ENCODE measurements at places on chromosomes 13 and 19.

- no peak for ATAC-seq
These were observed 12.1 kb upstream of the CEACAM3 start for GRCh38 chr19:41784312-41784711.

GRCh38 chr19:12481781-12482508, 2.7 kb downstream of the ZNF709 start:
- no peak for ATAC-seq

- peak; percentile 76 for ATAC-seq
These were observed at the start of gene ZNF154 for GRCh38 chr19:57708641-57709361. Gene ZNF154 (minus strand): TSS chr19:57709204. CDS start chr19:57708971, 233 bp downstream.

GRCh38 chr19:47419030-47419783, at the start of gene MEIS3:
Gene MEIS3 (minus strand): TSS chr19:47419527. CDS start chr19:47419081, 446 bp downstream.
- no peak for ATAC-seq

- ATAC-seq: no peak
These were observed 213.0 kb downstream of the FOXO1 start for GRCh38 chr13:40453351-40454021.

- ATAC-seq: no peak
These were observed 65.0 kb upstream of the C13orf46 start for GRCh38 chr13:114038900-114039299.

- ATAC-seq: no peak
These were observed 8.5 kb downstream of the MOB3A start for GRCh38 chr19:2087621-2088100.

GRCh38 chr19:53160350-53160749, 1.5 kb upstream of the ZNF347 start:
- ATAC-seq: no peak

DNA sequence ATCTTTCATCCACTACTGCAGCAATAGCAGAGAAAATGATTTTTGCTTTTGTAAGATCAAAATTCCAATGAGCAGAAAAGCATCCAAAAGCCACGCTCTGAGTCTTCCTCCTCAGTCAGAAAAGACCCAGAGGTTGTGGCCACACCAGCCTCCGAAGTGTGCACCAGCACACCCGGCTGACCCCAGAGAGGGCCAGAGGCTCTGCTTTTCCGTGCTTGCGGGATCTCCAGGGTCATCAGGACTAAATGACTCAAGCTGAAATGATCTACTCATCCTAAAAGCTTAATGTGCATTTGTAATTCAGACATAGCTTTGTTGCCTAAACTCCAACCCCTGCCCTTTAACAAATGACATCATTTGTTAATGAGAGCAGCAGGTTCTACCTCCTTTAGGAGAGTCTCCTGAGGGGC, 16.5 kb downstream of the RXFP2 start:
- ATAC-seq: no peak

GRCh38 chr13:95642028-95642621, 2.4 kb downstream of the DZIP1 start:
- no peak for ATAC-seq

GRCh38 chr19:7333198-7334118, 15.3 kb upstream of the ARHGEF18 start:
- ATAC-seq: no peak

- no peak for ATAC-seq
These were observed 1.3 kb upstream of the BSG start for GRCh38 chr19:570937-571565.

DNA sequence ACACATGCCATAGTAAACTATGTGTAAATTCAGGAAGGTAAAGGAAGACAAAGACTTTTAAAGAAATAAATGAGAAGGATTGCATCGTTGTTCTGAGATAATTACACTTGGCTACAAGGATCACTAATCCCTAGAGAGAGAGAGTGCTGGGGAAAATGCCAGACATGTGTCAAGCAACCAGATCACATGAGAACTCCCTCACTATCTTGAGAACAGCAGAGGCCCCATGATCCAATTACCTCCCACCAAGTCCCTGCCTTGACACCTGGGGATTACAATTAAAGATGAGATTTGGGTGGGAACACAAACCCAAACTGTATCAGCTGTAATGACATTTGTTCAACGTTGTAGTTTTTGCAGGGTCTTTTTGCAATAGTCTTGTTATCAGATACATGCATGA, 1600.9 kb upstream of the MIR17HG start:
- ATAC-seq: no peak

DNA sequence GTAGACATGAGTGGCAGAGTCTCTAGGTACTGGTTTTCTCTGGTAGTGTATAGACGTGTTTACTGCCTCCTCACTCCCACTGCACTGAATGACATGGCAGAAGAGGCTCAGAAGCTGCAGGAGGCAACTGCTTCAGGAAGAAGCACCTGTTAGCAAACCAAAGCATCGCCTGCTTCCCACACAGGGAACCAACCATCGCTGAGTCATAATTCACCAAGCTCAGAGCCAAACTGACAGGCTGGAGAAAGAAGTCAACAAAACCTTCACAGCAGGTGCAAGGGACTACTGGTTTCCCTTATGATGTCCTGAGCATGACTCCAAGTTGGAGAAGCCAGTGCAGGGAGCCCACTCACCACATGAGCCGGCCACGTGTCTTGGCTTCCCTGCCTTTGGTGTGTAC, 69.8 kb downstream of the KCTD12 start:
- ATAC-seq: no peak

DNA sequence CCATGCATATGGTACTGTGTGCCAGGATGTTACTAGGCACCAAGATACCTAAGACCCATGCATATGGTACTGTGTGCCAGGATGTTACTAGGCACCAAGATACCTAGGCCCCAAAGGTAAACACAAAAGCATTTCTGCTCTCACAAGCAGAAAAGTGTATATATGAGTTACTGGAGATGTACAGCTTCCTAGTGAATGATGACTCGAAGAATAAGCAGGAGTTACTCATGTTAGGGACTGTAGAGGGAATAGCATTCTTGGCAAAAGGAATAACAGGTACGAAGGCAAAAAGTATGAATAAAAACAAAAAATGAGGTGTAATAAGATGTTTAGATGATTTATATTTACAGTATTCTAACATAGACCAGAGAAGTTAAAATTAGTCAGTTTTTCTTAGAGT, 383.7 kb downstream of the DIAPH3 start:
- no peak for ATAC-seq

GRCh38 chr19:8665468-8666213, 33.0 kb downstream of the ACTL9 start:
- no peak for ATAC-seq

DNA sequence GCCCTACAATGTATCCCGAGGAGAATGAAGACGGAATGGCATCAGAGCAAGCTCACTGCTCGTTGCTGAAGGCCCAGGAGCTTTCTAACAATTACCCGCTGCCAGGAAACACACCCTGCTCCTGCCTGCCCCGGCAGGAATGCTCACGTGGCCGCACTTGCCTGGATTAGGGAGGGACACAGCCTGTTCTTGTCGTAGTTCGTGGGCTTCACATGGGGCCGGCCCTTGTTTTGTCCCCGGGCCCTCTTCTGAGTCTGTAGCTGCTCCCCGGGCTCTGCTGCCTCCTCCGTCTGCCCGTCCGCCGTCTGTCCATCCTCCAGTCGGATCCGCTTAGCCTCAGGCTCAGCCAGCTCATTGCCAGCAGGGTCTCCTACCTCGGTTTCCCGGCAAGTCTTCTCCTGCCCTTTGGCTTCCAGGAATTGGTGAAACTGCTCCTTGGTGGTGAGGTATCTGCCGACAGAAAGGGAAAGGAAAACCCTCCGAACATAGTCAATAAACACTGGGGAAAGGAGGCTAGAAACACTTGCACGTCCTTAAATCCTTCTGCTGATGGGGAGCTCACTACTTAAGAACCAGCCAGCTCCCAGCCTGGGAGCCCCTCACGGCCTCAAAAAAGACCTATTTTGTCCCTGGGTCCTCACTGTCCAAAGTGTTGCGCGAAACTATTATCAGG, 941 bp downstream of the DUS3L start:
- no peak for ATAC-seq

- ATAC-seq: peak; percentile 35
These were observed 491 bp downstream of the ZNF525 start for GRCh38 chr19:53365899-53366493.

- ATAC-seq: no peak
These were observed 16.1 kb downstream of the TMEM38A start for GRCh38 chr19:16677055-16677454.

GRCh38 chr19:35963514-35963913, 27.3 kb downstream of the LRFN3 start:
- no peak for ATAC-seq

- ATAC-seq: no peak
These were observed 28.3 kb upstream of the SERPINE3 start for GRCh38 chr13:51311231-51311630.

GRCh38 chr13:33561627-33562026, 256.3 kb upstream of the RFC3 start:
- no peak for ATAC-seq

DNA sequence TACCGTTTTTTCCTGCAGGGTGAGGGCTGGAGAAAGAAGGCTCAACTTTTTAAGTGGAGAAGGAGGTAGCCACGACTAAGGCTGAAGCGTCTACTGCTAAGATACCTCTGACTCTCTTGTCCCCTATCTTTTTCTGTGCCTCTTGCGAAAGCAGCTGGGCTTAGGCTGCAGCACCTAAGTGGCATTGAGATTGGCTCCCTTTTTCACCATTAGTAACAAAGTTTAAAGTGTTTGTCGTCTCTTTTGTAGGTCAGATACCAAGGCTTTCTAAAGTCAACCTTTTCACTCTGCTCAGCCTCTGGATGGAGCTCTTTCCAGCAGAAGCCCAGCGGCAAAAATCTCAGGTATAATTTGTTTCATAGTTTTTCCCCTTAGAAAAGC, 887 bp downstream of the CDADC1 start:
- ATAC-seq: peak; percentile 6

GRCh38 chr19:19366434-19367396, 38.8 kb upstream of the GATAD2A start:
- peak; percentile 90 for ATAC-seq

GRCh38 chr19:23318143-23318542, 67.9 kb upstream of the ZNF724 start:
- ATAC-seq: peak; percentile 88

DNA sequence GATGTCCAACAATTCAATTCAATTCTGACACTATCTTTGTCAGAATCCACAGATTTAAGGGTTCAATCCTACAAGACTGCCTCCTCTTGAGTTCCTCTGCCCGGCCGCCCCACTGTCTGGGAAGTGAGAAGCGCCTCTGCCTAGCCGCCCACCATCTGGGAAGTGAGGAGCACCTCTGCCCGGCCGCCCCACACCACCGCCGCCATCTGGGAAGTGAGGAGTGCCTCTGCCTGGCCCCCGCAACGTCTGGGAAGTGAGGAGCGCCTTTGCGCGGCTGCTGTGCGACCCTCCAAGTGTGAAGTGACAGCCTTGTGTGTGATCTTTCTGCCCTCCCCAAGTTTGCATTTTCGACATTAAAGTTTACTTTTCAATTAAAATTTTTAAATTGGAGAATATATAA, 6.0 kb downstream of the ZNF614 start:
- ATAC-seq: no peak

DNA sequence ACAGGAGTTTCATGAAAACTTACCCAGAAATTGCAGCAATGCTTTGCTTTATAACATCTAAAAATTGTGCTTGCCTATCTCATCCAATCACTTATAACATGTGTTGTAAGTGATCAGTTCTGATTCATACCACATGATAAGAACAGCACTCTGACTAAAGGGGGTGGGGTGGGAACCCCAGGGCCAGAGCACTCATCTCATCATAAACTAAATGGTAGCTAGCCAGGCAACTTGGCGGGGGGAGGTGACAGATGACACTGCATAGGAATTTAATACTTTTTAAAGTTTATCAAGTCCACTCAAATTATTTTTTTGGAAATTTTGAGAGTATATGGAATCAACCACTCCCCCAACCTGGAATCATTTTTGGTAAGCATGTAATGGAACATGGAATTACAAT, 42.1 kb downstream of the FOXO1 start:
- peak; percentile 89 for ATAC-seq

- no peak for ATAC-seq
These were observed 421 bp upstream of the KLF5 start for GRCh38 chr13:73058432-73058735.

DNA sequence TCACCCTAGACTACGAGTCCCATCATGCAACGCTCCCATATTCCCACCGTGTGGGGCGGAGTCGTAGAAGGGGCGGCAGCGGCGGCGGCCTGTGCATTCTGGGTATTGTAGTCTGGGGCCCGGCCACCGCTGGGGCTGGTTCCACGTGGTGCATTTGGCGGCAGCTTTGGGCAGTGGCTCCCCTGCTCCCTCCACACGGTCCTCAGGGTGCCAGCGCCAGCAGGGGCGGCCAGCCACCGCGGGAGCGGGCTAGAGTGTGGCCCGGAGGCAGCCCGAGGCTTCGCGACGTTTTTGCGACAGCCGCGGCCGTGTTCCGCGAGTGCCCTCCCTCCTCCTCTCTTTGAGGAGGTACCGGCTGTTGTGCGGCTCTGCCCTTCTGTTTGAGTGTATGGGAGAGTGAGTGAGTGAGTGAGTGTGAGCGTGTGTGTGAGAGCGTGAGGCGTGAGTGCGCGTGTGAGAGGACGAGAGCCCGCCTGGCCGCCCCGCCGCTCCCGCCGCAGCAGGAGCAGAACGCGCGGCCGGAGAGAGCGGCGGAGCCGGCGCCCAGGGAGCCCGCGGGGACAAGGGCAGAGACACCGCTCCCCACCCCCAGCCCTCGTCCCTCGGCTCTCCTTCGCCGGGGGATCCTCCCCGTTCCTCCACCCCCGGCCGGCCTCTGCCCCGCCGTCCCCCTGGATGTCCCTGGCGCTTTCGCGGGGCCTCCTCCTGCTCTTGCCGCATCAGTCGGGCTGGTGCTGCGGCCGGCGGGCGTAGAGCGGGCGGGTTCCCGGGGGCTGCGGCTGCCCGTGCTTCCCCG, at the start of gene CDK8:
CDK8 (plus strand) TSS at position 343 of the 796 bp plus-strand sequence. CDS start 513 bp downstream, outside the sequence.
- peak; percentile 91 for ATAC-seq

DNA sequence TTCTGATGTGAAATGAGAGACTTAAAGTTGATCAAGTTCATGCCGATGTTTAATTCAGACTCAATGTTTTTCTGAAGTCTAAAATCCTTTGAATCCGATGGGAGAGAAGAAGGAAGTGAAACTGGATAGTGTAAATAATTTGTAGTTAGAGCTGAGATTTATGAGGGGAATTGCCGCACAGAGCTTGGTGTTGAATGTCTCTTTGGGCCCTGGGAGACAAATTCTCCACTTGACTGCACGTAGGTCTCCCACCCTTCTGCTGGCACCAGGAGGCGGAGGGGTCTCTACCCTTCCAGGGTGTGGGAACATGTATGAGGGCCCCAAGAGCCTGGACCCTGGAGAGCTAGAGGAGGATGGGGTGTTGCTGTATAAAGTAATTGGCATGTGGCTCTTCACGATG, 140.8 kb upstream of the SERP2 start:
- no peak for ATAC-seq

- ATAC-seq: no peak
These were observed 27.1 kb upstream of the SLC7A9 start for GRCh38 chr19:32896516-32897214.

DNA sequence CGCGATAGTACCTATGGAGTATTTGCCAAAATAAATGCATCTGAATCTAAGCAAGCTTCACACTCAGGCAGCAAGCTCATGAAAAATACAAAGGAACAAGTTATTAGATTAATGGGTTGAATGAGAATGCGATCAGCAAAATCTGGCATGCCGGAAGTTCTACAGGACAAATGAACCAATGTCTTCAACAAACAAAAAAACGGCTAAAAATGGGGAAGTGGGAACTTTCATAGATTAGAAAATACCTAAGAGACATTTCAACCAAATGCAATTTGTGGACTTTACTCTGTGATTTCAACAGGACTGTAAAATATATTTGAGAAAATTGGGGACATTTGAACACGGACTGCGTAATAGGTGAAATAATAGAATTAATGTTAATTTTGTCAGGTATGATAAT, 22.4 kb upstream of the RNASEH2B start:
- ATAC-seq: no peak

GRCh38 chr19:12965017-12965811, 4.2 kb upstream of the DAND5 start:
- peak; percentile 97 for ATAC-seq

GRCh38 chr13:106507560-106508274, 27.7 kb downstream of the EFNB2 start:
- peak; percentile 53 for ATAC-seq
